Activated T-helper 1 cell treated with anti-CD3 and anti-CD28 coated beads, Interleukin-12 subunit alpha, Interleukin-12 subunit beta, Interleukin-2, Interleukin-4 antibody, amounts not matched to agents 30 ng/mL and 10 ng/mL and 1 ng/mL, durations not matched to agents 14 hours and 24 hours and 36 hours (primary cell): ENCODE measurements at places on chromosomes 16 and 17. TPM values are rescaled to one million over a fixed set of nuclear protein-coding genes. Genes with fewer than 3 reads are reported as not detected.

The TMEM114 gene
- not detected in 2 replicates for total RNA-seq

The ARL5C gene
- not detected in 2 replicates for total RNA-seq

The ABCC3 gene
- total RNA-seq: not detected in 2 replicates

The DOC2B gene
- 5.5 and 7.6 TPM in 2 replicates for total RNA-seq

The KRT34 gene
- total RNA-seq: not detected in 2 replicates

The WIPI1 gene
- total RNA-seq: 11.5 and 13.1 TPM in 2 replicates

The DLG4 gene
- 15.3 and 15.5 TPM in 2 replicates for total RNA-seq

The TLCD3A gene
- total RNA-seq: 36.3 and 36.8 TPM in 2 replicates

- DNase-seq: no peak
- peaks cover 10% of the 10 kb centered on the region for H3K27me3 ChIP-seq
- H3K27ac ChIP-seq: no peak overlapping the region
Measured at GRCh38 chr16:86701286-86701975, 123.1 kb downstream of the FOXL1 start.

DNA sequence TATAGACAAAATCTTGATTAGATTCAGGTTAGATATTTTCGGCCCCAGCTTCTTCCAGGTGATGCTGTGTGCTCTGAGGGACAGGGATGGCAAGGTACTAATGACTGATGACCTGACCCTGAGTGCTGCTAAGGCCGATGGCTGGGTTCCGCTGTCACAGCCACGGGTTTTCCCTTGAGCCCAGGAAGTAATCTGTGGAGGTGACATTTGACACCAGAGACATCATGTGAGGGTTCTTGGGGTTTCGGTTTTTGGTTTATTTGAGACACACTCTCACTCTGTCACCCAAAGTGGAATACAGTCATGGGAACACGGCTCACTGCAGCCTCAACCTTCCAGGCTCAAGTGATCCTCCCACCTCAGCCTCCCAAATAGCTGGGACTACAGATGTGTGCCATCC is 9.8 kb downstream of the OTOP3 start:
- H3K4me1 ChIP-seq: no peaks in the 10 kb centered on the region
- no peaks in the 10 kb centered on the region for H3K36me3 ChIP-seq
- H3K27ac ChIP-seq: no peak overlapping the region
- no peak overlapping the region for H3K4me3 ChIP-seq

- peaks cover 76% of the 10 kb centered on the region for H3K4me1 ChIP-seq
- no peak for DNase-seq
- no peaks in the 10 kb centered on the region for H3K27me3 ChIP-seq
- H3K4me3 ChIP-seq: peak overlapping the region; percentile 85
- H3K27ac ChIP-seq: peak overlapping the region; percentile 81
Measured at GRCh38 chr17:39777534-39778365, 40.0 kb downstream of the GRB7 start.

DNA sequence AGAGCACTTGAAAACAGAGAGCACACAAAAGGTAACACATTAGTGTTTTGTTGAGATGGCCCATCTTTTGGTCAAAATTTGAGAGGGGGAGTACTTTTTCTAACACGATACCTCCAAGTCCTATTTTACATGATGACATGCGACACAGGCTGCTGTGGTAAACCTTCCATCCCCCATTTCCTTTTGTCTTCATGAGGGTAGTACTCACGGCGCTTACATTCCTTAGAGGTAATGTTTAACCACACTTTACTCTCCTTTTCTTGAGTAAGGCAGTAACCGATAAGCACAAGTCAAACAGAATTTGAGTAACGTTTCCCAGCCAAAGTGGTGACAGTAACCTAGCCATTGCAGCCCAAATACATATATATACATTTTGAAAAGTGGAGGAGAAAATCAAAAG is 35.8 kb upstream of the PITPNM3 start:
- no peaks in the 10 kb centered on the region for H3K4me1 ChIP-seq
- no peak overlapping the region for H3K4me3 ChIP-seq
- no peaks in the 10 kb centered on the region for H3K27me3 ChIP-seq
- no peak for DNase-seq
- no peak overlapping the region for H3K27ac ChIP-seq
- peaks cover 52% of the 10 kb centered on the region for H3K36me3 ChIP-seq

GRCh38 chr16:50038756-50039529 is 13.9 kb downstream of the CNEP1R1 start:
- H3K36me3 ChIP-seq: peaks cover 11% of the 10 kb centered on the region
- no peak overlapping the region for H3K27ac ChIP-seq
- no peak for DNase-seq
- no peak overlapping the region for H3K4me3 ChIP-seq
- H3K4me1 ChIP-seq: peaks cover 16% of the 10 kb centered on the region
- H3K27me3 ChIP-seq: peaks cover 3% of the 10 kb centered on the region

DNA sequence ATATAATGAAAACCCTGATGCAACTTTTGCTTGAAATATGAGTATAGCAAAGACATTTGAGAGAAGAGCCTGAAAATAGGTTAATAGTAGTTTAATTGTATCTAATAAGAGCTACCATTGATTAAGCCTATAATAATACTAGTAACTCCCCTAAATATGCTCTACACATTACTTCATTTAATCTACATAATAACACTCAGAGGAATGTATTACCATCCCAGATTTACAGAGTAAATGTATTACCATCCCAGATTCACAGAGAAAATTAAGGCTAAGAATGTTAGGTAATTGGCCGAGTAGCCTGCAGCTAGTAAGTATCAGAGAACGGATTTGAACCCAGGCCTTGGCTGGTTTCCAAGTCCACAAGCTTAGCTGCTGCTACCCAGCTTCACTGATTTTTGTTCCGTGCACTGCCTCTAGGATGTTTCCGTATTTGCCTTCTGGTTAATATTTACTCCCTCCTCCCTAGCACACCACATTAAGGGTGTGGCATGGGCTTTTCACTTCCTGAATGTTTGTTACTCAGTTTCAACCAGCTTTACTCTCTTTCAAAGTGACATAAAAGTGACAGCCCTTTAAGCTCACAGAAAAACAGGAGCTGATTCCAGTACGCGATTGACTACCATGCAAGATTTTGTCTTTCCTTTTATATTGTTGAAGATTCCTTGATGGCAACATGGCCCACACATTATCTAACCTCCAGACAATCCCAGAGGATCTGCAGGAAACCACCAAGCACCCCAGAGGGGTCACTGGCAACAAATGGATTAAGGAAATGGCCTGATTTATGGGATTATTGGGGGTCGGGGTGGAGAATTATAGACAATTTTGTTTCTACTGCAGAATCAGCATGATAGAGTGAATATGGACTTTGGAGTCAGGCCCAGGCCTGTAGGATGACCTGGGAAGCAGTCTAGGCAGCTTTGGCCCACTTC is 26.7 kb upstream of the TOX3 start:
- H3K4me1 ChIP-seq: no peaks in the 10 kb centered on the region
- no peak for DNase-seq
- no peaks in the 10 kb centered on the region for H3K36me3 ChIP-seq

GRCh38 chr17:10802496-10803284 is 1.2 kb downstream of the TMEM238L start:
- H3K4me3 ChIP-seq: no peak overlapping the region
- no peak for DNase-seq
- no peaks in the 10 kb centered on the region for H3K36me3 ChIP-seq
- H3K4me1 ChIP-seq: no peaks in the 10 kb centered on the region
- no peak overlapping the region for H3K27ac ChIP-seq

GRCh38 chr16:49970797-49971431 is 54.1 kb upstream of the CNEP1R1 start:
- no peak overlapping the region for H3K27ac ChIP-seq
- no peak for DNase-seq
- H3K4me3 ChIP-seq: no peak overlapping the region
- peaks cover 18% of the 10 kb centered on the region for H3K27me3 ChIP-seq
- no peaks in the 10 kb centered on the region for H3K4me1 ChIP-seq

DNA sequence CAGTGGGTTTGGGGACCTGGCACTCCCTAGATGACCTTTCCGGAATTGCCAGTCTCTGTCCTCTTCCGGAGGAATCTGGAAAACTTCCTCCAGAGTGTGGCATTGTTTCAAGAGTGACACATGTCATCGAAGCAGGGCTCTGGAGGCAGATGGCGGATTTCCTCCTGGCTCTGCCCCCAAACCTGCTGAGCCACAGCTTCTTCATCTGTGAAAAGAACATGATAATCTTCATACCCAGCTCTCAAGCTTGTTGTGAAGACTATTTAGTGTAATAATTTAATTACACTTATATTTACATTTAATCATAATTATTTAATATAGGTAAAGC is 19.7 kb upstream of the TEX2 start:
- no peak for DNase-seq
- H3K36me3 ChIP-seq: no peaks in the 10 kb centered on the region
- no peak overlapping the region for H3K4me3 ChIP-seq
- H3K27me3 ChIP-seq: no peaks in the 10 kb centered on the region
- no peak overlapping the region for H3K27ac ChIP-seq
- H3K4me1 ChIP-seq: peaks cover 7% of the 10 kb centered on the region

DNA sequence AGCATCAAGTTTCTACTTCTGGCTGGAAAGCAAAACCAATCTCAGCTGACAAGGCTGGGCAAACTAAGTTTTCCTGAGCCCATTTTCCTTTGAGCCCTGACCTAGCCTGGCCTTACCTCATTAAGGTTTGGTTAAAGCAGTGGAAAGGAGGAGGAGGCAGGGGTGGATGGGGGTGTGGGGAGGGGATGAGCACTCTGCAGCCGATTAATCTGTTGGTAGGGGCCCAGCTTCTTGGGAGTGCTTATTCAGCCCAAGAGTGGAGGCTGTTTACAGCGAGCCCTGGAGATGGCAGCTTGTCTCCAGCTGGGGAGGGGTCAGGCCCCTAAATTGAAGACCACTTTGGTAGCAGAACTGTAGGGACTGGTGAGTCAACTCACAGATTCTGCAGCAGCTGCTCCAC is 12.0 kb downstream of the SMCR8 start:
- H3K4me3 ChIP-seq: no peak overlapping the region
- peaks cover 26% of the 10 kb centered on the region for H3K36me3 ChIP-seq
- H3K27ac ChIP-seq: no peak overlapping the region

GRCh38 chr17:57586742-57587141 is 158.4 kb downstream of the CCDC182 start:
- H3K4me1 ChIP-seq: peaks cover 8% of the 10 kb centered on the region
- peaks cover 5% of the 10 kb centered on the region for H3K36me3 ChIP-seq
- DNase-seq: no peak
- H3K27ac ChIP-seq: no peak overlapping the region

DNA sequence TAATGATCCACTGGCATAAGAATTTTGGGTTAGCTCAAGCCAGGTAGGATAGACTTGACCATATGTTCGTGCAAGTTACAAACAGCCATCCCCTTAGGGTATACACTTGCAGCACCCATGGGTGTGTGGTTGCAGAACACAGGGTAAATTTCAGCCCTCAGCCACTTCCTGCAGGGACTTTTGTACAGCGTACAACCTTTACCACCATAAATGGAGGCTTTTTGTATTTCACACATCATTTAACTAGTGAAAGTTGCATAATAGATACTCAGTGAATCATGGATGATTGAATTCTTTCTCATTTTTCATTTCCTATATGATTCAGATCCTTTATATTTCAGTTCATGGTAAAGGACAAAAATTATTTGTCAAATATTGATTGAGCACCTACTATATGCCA is 473.9 kb downstream of the CDH13 start:
- no peaks in the 10 kb centered on the region for H3K27me3 ChIP-seq
- H3K36me3 ChIP-seq: no peaks in the 10 kb centered on the region
- H3K4me1 ChIP-seq: no peaks in the 10 kb centered on the region
- H3K4me3 ChIP-seq: no peak overlapping the region
- DNase-seq: no peak

- no peaks in the 10 kb centered on the region for H3K27me3 ChIP-seq
- DNase-seq: no peak
- no peaks in the 10 kb centered on the region for H3K4me1 ChIP-seq
- no peak overlapping the region for H3K27ac ChIP-seq
Measured at GRCh38 chr16:51431517-51432241, 280.6 kb upstream of the SALL1 start.

DNA sequence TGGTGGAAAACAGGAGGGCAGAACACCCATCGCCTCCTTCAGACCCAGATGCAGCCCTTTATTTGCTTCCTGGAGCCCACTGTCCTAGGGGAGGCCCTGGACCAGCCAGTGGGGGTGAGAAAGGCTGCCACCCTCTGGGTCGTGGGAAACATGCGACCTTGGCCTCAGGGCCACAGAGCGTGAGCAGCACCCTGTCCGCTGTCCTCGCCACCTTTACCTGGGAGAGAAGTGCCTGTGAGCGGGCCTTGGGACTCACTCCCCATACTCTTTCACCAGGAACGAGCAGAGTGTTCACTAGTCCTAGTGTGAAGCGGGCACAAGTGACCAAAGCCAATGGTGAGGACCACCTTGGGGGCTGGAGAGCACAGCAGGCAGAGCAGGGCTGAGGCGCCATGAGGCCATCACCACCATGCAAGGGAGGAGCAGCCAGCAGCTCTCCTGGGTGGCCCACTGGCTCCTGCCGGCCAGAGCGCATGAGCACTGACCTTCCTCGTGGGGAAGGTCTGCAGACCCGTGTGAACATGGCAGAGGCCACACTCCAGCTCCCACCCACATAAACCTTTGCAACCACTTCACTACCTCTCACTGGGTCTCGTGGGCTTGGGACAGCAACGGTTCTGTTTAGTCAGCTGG is 8.5 kb downstream of the SMCR8 start:
- no peak overlapping the region for H3K27ac ChIP-seq
- no peak overlapping the region for H3K4me3 ChIP-seq
- H3K36me3 ChIP-seq: peaks cover 23% of the 10 kb centered on the region
- H3K27me3 ChIP-seq: no peaks in the 10 kb centered on the region

DNA sequence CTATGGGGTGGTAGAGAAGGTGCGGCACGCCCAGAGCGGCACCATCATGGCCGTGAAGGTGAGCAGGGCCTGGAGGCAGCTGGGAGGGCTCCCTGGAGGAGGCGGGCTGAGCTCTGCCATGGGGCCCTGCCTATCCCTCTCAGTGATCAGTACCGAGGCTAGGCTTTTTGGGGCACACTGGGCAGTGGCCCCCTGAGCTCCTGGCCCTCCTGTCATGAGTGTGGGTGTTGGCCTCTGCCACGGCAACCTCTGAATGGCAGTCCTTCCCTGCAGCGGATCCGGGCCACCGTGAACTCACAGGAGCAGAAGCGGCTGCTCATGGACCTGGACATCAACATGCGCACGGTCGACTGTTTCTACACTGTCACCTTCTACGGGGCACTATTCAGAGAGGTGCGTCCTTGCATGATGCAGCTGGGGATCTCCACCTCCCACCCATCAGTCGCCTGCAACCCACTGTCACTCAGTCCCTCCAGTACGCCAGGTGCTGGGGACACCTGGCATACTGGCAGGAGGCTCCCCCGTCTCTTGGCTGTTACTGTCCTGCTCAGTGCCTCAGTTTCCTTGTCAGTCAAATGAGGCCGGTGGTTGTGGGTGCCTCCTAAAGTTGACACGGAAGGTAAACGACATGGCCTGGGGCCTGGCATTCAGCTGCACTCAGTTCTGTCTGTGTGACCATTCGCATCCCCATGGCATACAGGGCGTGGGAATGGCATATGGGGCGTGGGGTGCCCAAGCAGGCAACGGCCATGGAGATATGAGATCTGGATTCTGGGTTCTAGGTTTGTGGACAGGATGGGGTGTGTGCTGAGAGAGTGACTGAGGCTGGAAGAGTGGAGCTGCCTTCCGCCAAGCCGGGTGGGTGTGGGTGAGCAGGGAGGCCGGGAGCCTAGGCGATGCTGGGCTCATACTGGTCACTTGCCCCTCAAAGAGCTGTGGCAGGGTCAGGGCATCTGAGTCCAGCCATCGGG is 16.4 kb downstream of the MAP2K3 start:
- no peak overlapping the region for H3K27ac ChIP-seq
- H3K27me3 ChIP-seq: no peaks in the 10 kb centered on the region
- DNase-seq: no peak
- H3K4me3 ChIP-seq: no peak overlapping the region
- peaks cover 35% of the 10 kb centered on the region for H3K36me3 ChIP-seq
